Activated CD4-positive, alpha-beta T cell treated with anti-CD3 and anti-CD28 coated beads for 4 hours (primary cell): ENCODE measurements at places on chromosomes 13 and 19.

- no peak for DNase-seq
Measured at GRCh38 chr19:35938282-35939224, 2.4 kb downstream of the LRFN3 start.

DNA sequence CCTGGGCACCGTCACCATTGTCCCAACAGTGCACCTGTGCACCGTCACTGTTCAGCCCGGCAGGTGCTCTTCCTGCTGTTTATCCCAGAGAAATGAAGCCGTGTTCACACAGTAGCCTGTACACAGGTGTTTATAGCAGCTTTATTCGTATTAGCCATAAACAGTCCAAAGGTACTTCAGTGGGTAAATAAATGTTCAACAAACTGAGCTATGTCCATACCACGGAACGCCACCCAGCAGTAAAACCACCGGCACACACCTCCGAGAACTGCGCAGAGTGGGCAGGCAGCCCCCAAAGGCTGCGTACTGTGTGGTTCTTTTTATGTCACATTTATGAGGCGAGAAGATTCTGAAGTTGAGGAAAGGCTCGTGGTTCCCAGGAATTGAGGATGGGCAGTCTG lies 44.9 kb upstream of the DCUN1D2 start:
- DNase-seq: no peak

GRCh38 chr13:100439247-100439970 lies 149.2 kb downstream of the GGACT start:
- no peak for DNase-seq

DNA sequence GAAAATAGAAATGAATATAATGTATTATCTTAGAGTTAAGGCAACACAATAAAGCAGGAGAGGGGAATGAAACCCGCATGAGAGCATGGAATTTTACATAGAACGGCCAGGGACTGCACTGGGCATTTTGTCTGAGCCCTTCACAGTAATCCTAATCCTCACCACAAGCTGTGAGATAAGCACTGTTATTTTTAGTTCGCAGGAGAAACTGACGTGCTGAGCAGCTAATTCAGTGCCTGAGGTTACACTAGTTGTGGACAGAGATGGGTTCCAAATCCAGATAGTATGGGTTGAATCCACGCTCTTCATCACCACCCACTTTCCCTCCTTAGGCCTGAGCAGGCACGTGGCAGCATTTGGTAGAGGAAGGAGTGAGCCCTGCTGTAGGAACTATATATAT lies 24.8 kb upstream of the ZNF527 start:
- no peak for DNase-seq

- DNase-seq: no peak
Measured at GRCh38 chr13:71325556-71325955, 541.4 kb downstream of the DACH1 start.

GRCh38 chr13:110433014-110433413 lies 125.9 kb downstream of the COL4A2 start:
- no peak for DNase-seq

- no peak for DNase-seq
Measured at GRCh38 chr13:95247852-95248251, 53.4 kb downstream of the ABCC4 start.

- DNase-seq: no peak
Measured at GRCh38 chr13:32902874-32903273, 113.3 kb upstream of the KL start.

- DNase-seq: no peak
Measured at GRCh38 chr13:34884366-34884765, 57.7 kb upstream of the NBEA start.
